ENCODE measurements at places on chromosomes 7 and 10. TPM values are rescaled to one million over a fixed set of nuclear protein-coding genes. Genes with fewer than 3 reads are reported as not detected.

Gene MYL10
- not detected for total RNA-seq

Gene AFAP1L2
- total RNA-seq, result 8.5 TPM

Gene CTAGE15
- total RNA-seq, result 2.8 TPM

Gene HOXA5
- 7.4 TPM for total RNA-seq

Gene NEURL1
- not detected for total RNA-seq

Gene TLX1
- not detected for total RNA-seq

Gene ADRA2A
- not detected for total RNA-seq

Gene SFRP5
- total RNA-seq, result not detected

Gene GPR146
- total RNA-seq, result 0.27 TPM

Gene INTS15
- total RNA-seq, result 25.4 TPM

Gene CEP55
- 25.2 TPM for total RNA-seq

Gene NEBL
- total RNA-seq, result 30.6 TPM

Gene FKBP6
- not detected for total RNA-seq

Gene WNT8B
- not detected for total RNA-seq

Gene OPALIN
- not detected for total RNA-seq

Gene ATOH7
- total RNA-seq, result not detected

Gene CYREN
- 71.0 TPM for total RNA-seq

Gene CYCS
- 368 TPM for total RNA-seq

Gene NUTM2B
- 0.88 TPM for total RNA-seq
